ENCODE measurements at places on chromosomes 1 and 21. TPM values are rescaled to one million over a fixed set of nuclear protein-coding genes. Genes with fewer than 3 reads are reported as not detected.

GRCh38 chr1:27858072-27858948 is 14.0 kb upstream of the THEMIS2 start:
- no peaks in the 10 kb centered on the region for H3K36me3 ChIP-seq
- H3K27ac ChIP-seq: no peak overlapping the region
- peak overlapping the region; percentile 54 for H3K4me3 ChIP-seq
- H3K4me1 ChIP-seq: peaks cover 11% of the 10 kb centered on the region

- peak overlapping the region; percentile 70 for H3K4me3 ChIP-seq
- H3K4me1 ChIP-seq: peaks cover 66% of the 10 kb centered on the region
- H3K36me3 ChIP-seq: peaks cover 34% of the 10 kb centered on the region
These were observed 7.1 kb downstream of the PRRX1 start for GRCh38 chr1:170670802-170671628.

DNA sequence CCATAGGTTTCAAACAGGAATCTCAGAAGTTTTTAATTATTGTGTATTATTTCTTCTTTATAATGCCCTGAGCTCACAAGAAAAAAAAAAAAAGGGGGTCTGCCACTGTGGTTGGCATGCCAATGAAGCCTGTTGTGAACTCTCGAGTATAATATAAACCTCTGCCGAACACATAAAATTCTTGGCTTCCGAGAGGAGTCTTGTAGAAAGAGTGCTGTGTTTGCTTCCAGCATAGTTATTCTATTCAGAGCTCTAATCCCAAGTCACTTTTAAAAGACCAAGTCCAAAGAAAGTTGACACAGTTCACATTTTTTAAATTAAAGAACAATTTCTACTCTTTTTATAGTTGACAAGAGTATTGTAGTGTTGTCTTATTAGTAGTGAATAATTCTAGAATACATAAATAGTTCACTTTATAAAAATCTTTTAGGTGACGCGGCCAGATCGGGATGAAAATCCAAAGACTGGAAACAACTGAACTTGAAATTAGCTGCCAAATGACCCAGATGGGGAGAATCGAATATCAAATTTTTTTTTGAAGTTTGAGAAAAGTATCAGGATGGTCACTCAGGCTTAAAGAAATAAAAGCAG is 293.2 kb downstream of the DUSP10 start:
- no peaks in the 10 kb centered on the region for H3K4me1 ChIP-seq
- H3K4me3 ChIP-seq: no peak overlapping the region
- DNase-seq: no peak
- H3K27ac ChIP-seq: no peak overlapping the region
- no peaks in the 10 kb centered on the region for H3K27me3 ChIP-seq
- no peaks in the 10 kb centered on the region for H3K36me3 ChIP-seq

DNA sequence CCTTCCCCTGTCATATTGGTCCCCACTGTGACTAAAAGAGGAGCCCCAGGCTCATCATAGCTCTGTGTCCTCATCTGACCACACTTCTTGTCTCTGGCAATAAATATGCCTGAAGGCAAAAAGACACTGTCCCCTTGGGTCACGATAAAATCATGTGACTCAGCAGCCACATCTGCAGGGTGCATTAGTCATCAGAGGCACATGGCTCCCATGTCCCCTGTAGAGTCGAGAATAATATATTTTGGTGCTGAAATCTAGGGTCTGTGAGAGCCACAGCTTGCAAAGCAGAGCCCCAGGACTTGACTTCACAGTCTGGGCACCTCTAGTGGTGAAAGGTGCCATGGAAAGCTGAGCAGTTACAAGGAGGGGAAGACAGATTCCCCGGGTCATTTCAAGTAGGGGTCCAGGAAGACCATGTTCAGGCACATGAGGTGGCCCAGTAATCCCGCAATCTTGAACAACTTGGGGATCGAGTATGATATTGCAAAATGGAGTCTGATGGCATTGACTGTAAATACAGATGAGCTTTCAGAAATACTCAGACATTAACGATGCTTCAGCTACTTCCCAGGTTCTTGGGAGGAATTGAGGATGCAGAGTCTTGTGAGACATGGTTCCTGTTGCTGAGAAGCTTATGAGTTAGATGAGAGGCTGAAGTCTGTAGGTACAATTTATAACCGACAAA is 68.6 kb downstream of the SLC35F3 start:
- H3K27me3 ChIP-seq: no peaks in the 10 kb centered on the region
- no peak overlapping the region for H3K4me3 ChIP-seq
- no peaks in the 10 kb centered on the region for H3K36me3 ChIP-seq
- DNase-seq: no peak

DNA sequence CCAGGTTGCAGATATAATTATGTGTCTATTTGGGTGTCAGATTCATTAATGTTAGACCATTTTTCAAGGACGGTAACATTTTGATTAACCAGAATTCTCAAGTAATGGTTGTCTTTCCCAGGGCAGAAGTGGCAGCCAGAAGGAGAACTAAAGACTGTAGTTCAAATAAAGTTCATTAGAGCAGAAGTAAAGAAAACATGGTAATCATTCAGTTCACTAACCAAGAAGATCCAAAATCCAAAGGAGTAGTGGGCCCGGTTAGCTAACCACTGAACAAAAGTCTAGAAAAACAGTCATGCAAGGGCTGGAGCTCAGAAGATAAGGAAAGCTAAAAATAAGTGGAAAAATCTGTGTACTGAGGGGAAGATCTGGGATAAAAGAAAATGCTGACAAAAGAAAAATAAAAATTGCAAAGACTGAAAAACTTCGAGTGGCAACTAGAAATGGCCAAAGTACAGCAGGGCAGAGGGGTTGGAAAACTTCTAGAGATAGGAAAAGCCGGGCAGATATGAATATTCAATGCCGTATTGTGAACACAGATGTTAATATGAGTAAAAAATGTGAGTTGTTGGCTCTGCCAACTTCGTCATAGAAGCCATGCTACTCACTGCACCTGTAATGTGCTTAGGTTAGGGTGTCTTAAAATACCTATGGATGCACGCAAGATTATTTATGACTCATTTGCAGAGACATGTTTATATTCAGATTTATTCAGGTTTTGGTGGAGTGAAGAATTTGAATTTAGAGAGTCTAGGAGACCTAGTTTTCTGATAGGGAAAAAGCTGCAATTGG is 925.9 kb downstream of the LTN1 start:
- no peaks in the 10 kb centered on the region for H3K36me3 ChIP-seq
- no peak for DNase-seq
- H3K27ac ChIP-seq: no peak overlapping the region
- H3K27me3 ChIP-seq: no peaks in the 10 kb centered on the region
- H3K4me3 ChIP-seq: no peak overlapping the region

Gene NPPA
- not detected for total RNA-seq

Gene AGMAT
- 2.2 TPM for total RNA-seq

Gene KCNA2
- total RNA-seq: not detected

All from osteoblast (primary cell).